ENCODE measurements at places on chromosomes 16 and 17.
A peak's percentile ranks its signal among the peaks of the same experiment; 100 is the strongest.

GRCh38 chr17:39926588-39927100, 757 bp downstream of the ORMDL3 start:
- peak; percentile 33 for DNase-seq

- DNase-seq, result no peak
These were observed 55.9 kb upstream of the SLC5A11 start for GRCh38 chr16:24789881-24790280.

DNA sequence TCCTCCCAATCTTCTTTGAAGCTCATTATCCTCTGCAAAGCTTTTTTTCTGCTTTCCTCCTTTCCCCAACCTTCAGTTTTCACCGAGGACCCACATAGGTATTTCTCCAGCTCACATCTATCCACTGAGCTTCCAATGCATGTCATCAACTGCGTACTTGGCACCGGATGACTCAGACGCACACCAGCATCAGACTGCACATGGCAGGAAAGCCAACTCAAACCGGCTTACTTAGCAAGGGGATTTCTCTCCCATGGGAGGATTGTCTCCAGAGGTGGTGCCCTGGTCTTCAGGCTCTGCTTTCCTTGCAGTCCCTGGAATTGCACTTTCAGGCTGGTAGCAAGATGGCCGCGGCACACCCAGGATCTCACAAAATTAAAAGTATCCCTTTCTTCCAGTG, 1.7 kb upstream of the AKTIP start:
- no peak for DNase-seq

GRCh38 chr16:29876594-29877249, 13.7 kb upstream of the CDIPT start:
- no peak for DNase-seq

- DNase-seq, result no peak
These were observed 109.9 kb downstream of the PHKB start for GRCh38 chr16:47571049-47571448.

DNA sequence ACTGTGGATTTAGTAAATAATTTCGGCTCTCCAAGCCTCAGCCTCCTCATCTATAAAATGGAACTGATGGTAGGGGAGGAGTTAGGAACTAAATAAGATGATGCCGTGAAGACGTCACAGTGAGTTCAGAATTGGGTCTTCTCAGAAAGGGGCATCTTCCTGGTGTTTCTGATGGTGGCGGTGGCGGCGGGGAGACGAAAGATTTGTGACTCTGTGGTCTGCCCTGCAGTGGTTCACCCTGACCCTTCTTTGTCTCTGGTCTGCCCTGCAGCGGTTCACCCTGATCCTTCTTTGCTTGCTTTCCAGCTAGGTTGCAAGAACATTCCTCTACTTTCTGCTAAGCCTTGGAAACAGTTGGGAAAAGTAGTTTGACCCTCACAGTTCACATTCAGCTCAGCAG, 34.3 kb downstream of the WFDC1 start:
- no peak for DNase-seq

GRCh38 chr16:9014389-9014788, 50.7 kb upstream of the USP7 start:
- no peak for DNase-seq

DNA sequence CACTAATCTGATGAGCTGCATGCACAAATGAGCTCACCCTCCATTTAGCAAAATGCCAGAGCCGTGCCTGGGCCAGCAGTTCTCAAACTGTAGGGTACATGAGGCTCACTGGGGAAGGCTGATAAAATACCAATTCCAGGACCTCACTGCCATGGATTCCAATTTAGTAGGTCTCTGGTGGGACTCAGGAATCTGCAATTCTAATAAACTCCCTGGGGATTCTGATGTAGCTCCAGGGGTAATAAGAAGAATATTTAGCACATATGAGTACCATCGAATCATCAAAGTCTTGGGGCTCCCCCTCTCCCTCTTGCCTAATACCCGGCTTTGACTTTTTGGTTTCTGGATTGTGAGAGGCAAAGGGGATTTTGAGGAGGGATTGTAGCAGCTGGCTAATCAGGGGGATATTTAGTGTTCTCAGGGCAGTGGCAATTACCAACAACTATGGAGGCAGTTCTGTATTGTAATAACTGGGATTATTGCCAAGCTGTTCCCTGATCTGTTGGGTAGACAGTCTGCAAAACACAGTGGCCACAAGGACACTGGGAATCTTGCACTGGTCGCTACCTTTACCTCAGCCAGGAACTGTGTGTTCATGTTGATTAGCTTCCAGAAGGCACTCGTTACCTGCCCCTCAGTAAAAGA, 140.4 kb downstream of the SHISA9 start:
- DNase-seq, result no peak

GRCh38 chr16:77049577-77049976, 141.4 kb upstream of the MON1B start:
- DNase-seq, result no peak

DNA sequence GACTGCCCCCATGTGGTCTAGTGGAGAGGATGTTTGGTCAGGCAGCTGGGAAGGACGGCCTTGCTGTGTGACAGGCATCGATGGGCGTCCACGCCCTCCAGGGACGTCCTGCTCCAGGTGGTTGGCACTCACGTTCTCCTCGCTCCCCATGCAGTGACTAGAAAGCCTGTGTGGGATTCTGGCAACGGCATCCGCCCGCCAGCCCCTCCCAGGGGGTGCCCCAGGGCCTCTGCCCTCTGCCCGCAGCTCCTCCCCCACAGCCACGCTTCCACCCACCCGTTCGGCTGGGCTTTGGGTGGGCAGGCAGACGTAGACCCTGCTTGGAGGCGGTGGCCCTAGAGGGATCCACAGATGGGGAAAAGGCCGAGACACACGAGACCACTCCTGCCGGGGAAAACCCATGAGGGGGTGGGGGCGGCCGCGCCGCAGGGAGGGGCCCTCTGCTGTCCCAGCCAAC, 4.7 kb upstream of the IL17C start:
- peak; percentile 44 for DNase-seq

DNA sequence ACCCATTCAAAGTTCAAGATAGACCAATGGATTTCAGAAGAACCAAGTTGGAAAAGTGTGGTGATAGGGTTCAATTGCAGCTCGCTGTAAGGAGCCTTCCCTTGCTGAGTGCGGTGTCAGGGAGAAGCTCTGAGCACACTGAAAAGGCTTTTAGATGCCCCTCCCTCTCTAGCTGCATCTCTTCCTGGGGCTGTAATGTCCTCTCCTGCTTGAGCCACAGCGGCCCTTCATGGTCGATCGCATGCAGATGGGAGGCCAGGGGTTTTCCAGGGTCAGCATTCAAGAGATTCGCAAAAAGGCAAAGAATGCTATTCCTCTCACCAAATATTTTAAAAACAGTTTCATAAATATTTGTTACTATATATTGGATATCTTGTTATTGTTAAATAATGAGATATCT, 23.7 kb downstream of the ZC3H18 start:
- DNase-seq, result no peak

DNA sequence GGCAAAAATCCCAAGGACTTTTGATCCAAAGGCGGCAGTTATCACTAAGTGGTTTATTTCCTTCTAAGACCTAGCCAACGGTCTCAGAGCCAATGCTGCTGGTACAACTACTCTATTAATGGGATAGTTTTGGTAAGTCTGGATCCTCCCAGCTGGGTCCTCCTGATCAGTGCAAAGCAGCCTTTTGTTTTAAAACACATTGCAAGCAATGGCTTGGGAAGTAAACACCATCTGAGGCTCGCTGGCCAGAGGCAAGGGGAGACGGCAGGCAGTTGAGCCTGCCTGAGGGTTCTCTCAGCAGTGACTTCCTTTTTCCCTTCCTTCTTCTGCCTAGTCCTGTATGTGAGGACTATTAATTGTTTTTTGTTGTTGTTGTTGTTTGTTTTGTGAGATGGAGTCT, 1.6 kb upstream of the SLC5A10 start:
- no peak for DNase-seq

GRCh38 chr17:41065829-41066624, at the start of gene KRTAP2-4:
Gene KRTAP2-4, minus strand, starts transcription at chr17:41065879. Its CDS starts 34 bp downstream, at chr17:41065845.
- no peak for DNase-seq

DNA sequence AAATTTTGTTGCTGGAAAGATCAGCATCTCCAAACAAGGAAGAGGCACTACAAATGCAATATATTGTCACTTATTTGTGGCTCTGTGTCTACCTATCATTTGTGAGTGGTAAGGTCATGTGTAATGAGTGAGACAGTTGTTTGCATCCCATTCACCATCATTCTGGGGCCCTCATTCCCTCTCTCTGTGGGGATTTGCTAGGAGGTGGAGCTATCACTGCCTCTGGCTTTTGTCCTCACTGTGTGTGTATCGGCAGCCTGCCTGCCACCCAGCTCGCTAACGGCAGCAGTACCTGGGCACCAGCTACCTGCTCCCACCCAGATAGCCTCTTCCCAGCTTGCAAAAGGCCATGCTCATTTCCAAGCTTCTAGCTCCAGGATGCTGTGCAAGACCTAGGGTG, 379.2 kb upstream of the ZFHX3 start:
- DNase-seq, result no peak

DNA sequence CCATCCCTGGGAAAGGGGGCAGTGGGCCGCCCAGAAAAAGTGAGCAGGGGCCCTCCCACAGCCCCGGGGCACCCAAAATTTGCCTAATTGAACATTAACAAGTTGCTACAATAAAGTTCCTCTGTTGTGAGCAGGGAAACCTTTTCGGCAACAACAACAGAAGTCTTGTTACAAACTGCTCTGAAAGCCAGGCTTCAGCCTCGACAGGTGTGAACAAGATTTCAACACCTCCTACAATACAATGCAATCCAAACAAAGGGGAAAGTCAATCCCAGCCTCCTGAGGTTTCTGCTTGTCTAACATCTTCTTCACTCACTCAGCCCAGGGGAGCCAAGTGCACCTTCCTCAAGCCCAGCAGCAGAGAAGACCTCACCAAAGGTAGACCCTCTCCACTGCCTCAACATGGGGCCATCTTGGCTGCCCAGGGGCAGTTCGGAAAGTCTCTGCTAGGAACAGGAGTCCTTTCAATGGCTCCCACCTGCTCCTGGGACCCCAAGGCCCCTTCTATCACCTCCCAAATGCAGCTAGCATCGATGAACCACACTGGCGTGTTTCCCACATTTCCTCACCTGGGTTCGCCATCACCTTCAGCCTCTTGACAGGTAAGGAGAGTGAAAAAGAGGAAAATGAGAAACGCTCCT, 19.1 kb downstream of the ZFHX3 start:
- DNase-seq, result no peak

Measured in T47D (cell line).